ENCODE measurements at places on chromosomes 5 and 9.

DNA sequence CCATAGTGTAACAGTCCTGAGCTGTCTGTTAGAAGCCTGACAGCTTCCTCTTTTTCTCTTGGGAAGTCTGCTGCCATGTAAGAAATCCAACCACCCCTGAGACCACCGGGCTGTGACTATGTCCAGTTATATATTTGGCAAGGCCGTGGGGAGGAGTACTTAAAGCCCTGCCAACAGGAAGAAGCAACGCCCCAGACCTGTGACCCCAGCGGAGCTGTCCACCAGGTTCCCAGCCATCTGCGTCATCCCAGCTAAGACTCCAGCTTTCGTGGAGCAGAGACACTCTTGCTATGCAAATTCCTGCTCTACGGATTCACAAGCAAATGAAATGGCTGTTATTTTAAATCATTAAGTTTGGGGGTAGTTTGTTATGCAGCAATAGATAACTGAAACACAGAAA lies 417.3 kb downstream of the TLE4 start:
- no peak for DNase-seq

DNA sequence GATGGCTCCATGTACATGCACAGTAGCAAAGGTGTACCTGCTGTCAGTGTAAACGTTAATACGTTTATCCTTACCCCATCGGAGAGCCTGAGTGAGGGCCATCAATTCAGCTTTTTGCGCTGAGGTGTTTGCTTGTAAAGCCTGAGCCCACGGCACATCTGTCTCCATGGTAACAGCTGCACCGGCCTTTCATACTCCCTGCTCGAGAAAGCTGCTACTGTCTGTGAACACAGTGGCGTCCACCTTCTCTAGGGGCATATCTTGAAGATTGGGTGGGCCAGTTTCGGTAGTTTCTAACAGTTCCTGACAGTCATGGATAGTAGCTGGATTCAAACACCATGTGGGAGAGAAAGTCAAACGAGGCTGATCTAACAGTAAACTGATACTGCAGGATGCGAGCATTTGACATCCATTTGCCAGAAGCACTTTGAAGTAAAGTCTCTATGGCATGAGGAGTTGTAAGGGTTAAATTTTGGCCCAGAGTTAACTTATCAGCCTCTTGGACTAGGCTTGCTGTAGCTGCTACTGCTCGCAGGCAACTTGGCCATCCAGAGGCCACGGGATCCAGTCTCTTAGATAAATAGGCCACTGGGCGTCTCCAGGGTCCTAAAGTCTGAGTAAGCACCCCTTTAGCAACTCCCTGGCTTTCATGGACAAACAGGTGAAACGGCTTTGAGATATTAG lies 21.0 kb upstream of the RHOBTB3 start:
- DNase-seq = no peak

GRCh38 chr5:128441941-128442350 lies 96.1 kb downstream of the FBN2 start:
- DNase-seq = no peak

DNA sequence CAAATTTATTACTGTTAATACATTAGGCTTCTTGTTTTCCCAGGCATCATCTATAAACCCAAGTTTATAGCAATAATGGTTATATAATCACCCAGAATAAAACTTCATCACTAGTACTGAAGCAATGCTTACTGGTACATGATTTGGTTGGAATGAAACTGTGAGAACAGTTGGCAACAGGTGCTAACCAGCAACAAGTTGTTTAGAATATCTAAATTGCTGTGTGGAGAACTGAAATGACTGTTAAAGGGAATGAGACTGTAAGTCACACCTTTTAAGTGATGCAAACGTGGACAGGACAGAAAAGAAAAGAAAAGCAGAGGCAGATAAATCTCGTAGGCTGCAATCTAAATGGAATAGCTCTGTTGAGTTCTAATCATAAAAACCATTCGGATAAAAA lies 2.5 kb downstream of the YIPF5 start:
- no peak for DNase-seq

DNA sequence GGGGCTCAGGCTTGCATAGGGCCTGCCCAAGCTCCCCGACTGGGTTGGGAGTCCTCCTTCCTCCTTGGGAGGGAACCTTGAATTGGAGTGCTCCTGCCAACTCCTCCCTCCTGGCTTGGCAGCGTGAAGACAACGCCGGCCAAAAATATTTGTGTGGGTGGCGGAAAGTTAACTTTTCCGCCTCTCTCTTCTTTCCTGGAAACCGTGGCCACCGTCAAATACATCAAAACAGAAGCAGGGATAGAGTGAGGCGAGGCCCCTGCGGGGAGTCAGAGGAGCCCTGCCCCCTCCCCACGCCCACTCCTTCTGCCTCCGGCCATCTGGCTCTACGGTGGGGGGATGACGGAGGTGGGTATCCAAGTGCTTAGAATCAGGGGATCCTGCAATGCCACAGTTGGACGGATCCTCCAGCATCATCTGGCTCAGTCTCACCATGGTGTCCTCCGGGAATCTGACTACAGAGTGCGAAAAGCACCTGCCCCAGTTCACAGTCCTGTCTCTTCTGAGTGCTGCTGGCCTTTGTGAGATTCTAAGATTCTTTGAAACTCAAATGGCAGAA lies 25.2 kb upstream of the SYNPO start:
- no peak for DNase-seq

Measured in GM04503 (cell line).